ENCODE measurements at places on chromosomes 1 and 21.
A peak's percentile ranks its signal among the peaks of the same experiment; 100 is the strongest.

- no peak for ATAC-seq
Observed at GRCh38 chr1:100053727-100054126, 79.0 kb downstream of the SASS6 start.

GRCh38 chr1:8318436-8318835 is 522 bp downstream of the SLC45A1 start:
- peak; percentile 21 for ATAC-seq

GRCh38 chr21:14116080-14116481 is 94.7 kb downstream of the LIPI start:
- peak; percentile 90 for ATAC-seq

GRCh38 chr1:245956225-245956624 is 550.9 kb downstream of the SMYD3 start:
- no peak for ATAC-seq

GRCh38 chr1:116878804-116879477 is 30.8 kb upstream of the PTGFRN start:
- ATAC-seq, result no peak

DNA sequence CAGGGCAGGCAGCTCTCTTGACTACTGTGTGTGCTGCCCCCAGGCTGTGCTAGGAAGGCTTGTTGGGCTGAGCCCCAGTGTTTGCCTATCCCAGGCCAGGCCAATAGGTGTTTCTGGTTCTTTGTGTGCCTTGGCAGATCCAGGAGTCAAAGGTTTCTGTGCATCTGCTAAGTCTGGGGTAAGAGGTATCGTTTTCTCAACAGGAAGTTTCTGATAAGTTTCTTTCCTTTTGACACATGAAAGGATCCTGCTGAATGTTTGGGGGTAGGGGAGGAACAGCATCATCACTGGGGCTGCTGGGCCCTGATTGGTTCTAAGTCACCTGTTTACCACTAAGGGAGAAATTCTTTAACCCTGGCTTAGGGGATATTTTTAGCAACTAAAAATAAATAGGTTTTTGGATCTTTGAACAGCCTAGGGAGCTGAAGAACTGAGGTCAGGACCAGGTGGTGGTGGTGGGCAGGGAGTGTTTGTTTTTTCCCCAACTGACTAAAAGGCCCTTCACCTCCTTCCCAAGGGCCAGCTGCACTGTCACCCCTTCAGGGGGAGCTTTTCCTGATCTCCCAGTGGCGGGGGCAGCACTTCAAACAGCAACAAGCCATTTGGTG is 85.1 kb downstream of the KCNN3 start:
- peak; percentile 58 for ATAC-seq

DNA sequence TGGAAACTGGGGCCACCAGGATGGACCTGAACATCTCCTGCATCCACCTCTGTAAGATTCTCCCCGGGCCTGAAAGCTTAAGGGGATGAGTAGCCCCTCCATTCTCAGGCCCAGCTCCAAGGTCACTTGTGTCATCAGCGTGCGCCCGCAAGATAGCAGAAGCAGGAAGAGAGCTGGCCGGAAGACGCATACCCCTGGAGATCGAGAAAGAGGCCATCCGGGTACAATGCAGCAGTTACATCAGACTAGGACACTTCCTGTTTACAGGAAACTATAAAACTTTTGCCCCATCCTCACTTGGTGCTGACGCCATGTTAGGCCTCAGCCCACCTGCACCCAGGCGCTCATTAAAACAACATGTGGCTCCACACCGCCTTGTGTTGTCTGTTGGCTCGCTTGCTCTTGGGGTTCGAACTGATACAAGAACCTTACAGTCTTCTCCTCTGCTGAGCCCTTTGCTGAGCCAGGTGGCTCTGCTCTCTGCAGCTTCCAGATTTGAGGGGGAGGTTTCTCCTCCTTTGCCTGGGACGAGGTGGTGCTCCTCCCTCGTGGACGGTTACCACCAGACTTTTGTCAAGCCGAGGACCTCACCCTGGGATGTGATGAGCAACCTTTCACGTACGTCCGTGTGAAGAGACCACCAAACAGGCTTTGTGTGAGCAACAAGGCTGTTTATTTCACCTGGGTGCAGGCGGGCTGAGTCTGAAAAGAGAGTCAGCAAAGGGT is 277.5 kb upstream of the C1orf174 start:
- no peak for ATAC-seq

- ATAC-seq, result no peak
Observed at GRCh38 chr1:88466011-88466410, 218.1 kb upstream of the PKN2 start.
